ENCODE measurements at places on chromosomes 12 and 14.

DNA sequence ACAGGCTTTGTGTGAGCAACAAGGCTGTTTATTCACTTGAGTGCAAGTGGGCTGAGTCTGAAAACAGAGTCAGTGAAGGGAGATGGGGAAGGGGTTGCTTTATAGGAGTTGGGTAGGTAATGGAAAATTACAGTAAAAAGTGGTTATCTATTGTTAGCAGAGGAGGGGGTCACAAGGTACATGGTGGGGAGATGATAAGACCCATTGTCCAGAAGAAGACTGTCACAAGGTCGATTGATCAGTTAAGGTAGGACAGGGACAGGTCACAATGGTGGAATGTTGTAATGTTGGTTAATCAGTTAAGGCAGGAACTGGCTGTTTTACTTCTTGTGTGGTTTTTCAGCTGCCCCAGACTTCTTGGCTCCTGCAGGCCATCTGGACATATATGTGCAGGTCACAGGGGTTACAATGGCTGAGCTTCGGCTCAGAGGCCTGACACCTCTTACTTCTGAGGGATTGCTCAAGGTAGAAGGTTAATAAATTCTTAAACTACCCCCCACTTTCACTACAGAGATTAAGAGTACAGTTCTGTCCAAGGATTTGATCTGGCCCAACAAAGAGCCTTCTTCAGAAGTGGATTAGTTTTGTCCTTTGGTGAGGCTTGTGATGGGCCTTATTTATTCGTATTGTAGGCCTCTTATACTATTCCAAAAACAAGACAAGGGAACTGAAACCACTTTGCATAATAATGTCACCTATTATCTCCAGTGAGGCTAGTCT is 13.8 kb upstream of the DHRS4 start:
- no peak for DNase-seq

- peak; percentile 16 for DNase-seq
These were observed at the start of gene ARMH4 for GRCh38 chr14:58152014-58152857. Gene ARMH4, minus strand, starts transcription at chr14:58152213. Its CDS starts 12,855 bp downstream, at chr14:58139358.

GRCh38 chr12:131264635-131265034 is 310.9 kb downstream of the ADGRD1 start:
- DNase-seq: no peak

DNA sequence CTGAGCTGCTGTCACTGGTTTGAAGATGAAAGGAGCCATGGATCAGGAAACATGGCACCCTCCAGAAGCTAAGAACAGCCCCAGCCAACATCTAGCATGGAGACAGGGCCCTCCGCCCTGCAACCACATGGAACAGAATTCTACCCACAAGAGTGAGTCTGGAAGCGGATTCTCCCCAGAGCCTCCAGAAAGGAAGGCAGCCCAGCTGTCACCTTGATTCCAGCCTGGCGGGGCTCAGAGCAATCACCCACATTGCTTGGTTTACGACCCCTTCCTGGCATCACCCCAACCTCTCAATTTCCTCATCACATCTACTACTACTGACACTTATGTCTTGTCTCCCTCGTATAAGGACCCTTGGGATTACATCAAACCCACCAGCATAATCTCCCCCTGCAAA is 38.5 kb downstream of the OAS2 start:
- no peak for DNase-seq

DNA sequence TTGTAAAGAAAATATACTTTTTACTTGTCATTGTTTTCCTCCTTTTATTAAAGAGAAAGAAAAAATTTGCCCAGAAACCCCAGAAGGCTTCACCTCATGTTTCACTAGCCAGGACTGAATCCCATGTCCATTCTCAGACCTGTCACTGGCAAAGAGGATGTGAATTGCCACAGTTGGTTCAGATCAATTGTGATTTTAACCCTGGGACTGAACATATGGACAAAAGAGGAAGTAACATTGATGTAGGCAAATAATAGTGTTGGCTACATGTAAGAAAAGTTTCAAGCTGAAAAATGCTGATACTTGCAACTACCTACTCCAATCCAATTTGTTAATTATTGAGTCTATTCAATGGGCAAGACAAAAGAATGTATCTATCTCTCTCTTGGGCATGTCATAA is 8.6 kb upstream of the CCDC196 start:
- DNase-seq: no peak

DNA sequence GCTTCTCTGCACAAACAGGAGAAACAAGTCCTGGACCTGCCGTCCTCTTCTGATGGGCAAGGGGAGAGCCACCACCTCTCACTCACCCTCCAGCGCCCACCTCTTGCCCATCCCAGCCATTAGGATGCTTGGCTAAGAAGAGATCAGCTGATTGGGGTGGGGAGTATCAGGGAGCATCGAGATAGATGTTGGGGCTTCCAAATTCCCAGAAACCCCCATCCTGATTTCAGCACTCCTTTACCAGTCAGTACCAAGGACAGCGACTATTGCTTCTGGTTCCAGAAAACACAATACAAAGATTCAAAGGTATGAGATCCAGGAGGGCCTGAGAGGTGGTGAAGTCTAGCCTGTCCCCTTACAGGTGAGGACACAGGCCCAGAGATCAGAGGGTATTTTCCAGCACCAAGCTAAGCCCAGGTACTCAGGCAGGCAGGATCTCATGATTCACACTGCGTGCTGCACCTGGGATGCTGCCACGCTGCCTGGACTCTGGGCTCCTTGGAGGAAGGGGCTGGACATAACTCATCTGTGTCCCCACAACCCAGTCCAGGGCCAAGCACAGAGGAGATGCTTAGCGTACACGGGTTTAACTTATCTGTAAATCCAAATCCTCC is 76.6 kb downstream of the TUNAR start:
- no peak for DNase-seq

DNA sequence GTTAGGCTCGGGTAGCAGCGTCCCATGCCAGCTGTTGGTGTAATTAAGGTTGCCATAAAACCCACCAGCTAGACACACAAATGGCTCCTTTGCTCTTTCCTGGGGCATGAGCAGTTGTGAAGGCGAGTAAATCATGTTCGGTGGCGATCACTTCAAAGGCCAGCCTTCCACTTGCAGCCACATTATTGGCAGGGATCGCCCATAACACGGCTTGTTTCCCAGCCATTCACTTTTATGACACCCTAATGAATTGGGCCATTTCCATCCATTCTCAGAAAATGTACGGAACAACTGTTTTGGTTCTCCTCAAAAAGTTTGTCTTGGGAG is 63.4 kb downstream of the BEGAIN start:
- no peak for DNase-seq

GRCh38 chr14:38791862-38792261 is 311.2 kb downstream of the SEC23A start:
- no peak for DNase-seq

DNA sequence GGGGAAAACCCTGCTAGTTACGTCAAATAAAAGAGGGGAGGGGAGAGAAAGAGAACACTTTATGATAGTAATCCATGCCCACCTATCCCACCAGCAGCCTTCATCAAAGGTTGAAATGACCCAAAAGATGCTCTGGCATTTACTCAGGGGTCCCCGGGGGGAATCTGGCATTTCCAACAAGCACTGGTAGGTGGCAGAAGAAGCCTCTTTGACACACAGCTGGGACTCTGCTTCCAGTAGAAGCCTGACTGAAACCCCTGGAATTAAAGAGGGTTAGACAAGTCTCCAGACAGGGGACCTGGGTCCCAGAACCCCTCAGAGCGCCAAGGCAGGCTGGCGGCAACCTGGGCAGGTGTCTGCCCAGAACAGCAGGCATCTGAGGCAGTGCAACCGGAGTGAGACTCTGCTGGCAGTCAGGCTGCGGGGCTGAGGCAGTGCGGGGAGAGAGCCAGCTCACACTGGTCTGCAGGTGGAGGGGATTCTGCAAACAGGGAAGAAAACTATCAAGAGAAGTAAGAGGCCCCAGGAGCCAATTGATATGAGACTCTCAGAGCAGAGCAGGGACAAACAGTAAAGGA is 85.0 kb upstream of the CAPRIN2 start:
- no peak for DNase-seq

GRCh38 chr12:107355612-107356011 is 262.3 kb upstream of the CRY1 start:
- DNase-seq: no peak

- DNase-seq: no peak
These were observed 862 bp downstream of the KLRB1 start for GRCh38 chr12:9606736-9607372.

DNA sequence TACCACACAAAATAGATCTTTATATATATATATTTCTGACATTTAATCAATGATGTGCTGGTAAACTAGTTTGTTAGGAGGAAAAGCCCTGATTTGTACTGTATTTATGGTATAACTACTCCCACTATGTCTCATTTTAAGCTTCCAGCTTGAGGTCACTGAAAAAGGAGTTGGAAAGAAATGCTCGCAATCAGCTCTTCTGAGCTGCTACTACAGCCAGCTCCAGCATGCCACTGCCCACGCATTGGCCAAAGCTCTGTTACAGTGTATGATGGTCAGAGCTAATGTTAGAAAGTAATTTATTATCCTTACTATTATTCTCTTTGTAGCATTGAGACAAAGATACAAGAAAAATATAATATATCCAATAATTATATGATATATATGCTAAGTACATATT is 55.0 kb upstream of the PCED1B start:
- DNase-seq: no peak

DNA sequence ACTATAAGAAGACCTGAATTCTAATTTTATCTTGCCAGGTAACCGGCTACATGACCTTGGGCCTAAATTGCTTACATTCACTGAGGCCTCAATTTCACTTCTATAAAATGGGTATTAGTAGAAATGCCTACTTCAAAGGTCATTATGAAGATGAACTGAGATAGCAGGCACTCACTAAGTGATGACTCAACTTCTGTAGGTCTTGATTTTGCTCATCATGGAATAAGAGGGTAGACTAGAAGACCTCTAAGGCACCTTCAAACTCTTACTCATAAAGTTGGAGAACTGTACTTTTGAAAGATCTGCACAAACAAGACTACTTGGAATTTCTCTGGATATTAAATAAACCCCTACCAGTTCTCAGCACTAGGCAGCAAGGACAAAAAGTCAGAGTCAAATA is 39.3 kb upstream of the FRMD6 start:
- no peak for DNase-seq

DNA sequence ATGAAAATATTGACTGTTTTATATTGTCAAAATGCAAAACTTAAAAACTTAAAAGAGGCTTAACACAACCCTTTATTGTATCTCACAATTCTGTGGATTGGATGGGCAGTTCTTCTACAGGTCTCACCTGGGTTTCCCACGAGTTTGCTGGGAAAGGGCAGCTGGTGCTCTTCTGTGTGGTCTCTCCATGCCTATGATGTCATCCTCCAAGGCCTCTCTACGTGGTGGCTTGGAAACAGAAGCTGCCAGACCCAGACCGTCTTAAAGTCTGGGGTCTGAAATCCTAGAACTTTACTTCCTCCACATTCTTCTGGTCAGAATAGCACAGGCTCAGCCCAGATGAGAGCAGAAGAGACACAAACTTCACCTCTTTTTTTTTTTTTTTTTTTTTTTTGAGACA is 36.5 kb upstream of the KICS2 start:
- no peak for DNase-seq

DNA sequence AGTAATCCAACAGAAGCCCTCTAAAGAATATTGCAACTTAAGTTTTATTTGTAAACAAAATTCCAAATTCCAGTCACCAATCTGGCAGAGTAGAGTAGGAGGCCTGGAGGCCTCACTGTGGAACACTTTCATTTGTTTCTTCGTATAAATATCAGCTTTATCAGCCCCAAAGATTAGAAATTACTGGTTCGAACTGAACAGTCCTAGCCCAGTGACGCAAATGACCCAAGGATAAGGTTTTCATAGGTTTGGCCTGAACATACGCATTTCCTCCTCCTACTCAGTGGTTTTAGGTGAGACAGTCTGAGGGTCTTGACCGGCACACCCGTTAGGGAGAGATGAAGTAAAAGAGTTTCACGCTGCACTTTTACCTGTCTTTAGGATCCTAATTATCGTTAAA is 1.7 kb downstream of the CDC42BPB start:
- no peak for DNase-seq

DNA sequence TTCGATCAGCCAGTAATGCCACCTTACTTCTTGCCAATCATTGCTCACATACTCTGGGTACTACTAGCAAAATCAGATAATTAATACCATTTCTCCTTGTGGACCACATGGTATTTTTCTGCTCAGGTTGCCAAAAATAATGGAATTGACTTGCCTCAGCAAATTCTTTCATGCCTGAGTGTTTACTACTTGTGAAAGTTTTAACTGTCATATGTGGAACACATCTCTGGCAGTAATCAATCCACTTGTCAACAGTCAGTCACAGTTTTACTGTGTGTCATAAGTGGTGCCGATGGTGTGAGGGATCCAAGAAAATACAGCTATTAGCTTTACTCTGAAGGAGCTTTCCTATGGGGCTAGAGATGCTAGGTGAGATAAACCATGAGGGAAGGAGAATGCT is 55.3 kb upstream of the ATF1 start:
- DNase-seq: no peak

All from stimulated activated CD8-positive, alpha-beta memory T cell treated with anti-CD3 and anti-CD28 coated beads, Interleukin-7, amount 100 ng/mL, for 1 hour (primary cell).